ENCODE measurements at places on chromosomes 3 and 15. TPM values are rescaled to one million over a fixed set of nuclear protein-coding genes. Genes with fewer than 3 reads are reported as not detected.

AADACL2 gene
- not detected for total RNA-seq

TXNRD3 gene
- 5.8 TPM for total RNA-seq

FLNB gene
- 394 TPM for total RNA-seq

ACKR2 gene
- total RNA-seq: not detected

SOX2 gene
- total RNA-seq: 0.60 TPM
